NCI-H1436 (cell line): ENCODE measurements at places on chromosomes 6 and 20.

DNA sequence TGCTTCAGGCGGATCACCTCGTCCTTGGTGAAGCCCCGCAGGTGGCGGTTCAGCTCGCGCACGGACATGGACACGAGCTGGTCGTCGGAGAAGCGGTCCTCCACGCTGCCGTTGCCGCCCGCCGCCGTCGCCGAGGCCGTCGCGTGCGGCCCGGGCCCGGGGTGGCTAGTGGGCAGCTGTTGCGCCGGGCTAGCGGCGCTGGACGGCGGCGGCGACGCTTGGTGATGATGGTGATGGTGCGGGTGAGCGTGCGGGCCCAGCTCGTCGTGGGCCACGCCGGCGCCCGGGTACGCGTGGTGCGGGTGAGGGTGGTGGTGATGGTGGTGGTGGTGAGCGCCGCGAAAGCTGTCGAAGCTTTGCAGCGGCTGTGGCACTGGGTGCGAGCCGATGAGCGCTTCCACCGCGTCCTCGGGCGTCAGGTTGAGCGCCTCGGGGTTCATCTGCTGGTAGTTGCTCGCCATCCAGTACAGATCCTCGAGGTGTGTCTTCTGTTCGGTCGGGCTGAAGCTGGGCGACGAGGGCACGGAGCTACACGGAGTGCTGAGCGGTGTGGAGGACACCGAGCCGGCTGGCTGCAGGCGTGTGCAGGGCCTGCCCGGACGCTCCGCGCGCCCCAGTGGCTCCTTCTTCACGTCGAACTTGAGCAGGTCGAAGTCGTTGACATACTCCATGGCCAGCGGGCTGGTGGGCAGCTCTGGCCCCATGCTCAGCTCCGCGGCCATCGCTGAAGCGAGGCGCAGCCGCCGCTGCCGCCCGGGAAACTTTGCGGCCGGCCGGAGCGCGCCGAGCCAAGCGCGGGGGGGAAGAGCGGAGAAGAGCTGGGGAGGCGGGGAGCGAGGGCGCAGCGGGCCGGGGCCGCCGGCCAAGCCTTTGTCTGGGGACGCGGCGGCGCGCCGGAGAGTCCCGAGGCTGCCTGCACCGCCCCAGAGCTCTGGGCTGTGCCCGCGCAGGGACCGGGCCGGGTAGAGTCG, 622 bp downstream of the MAFB start:
- no peak for DNase-seq

GRCh38 chr6:139436200-139436956, 61.9 kb upstream of the CITED2 start:
- no peak for DNase-seq

- DNase-seq: no peak
These were observed 84.6 kb downstream of the AK9 start for GRCh38 chr6:109606359-109606758.

- DNase-seq: no peak
These were observed 71.9 kb downstream of the FAM120B start for GRCh38 chr6:170378502-170378901.

GRCh38 chr6:168883410-168884049, 370.1 kb downstream of the THBS2 start:
- DNase-seq: no peak

DNA sequence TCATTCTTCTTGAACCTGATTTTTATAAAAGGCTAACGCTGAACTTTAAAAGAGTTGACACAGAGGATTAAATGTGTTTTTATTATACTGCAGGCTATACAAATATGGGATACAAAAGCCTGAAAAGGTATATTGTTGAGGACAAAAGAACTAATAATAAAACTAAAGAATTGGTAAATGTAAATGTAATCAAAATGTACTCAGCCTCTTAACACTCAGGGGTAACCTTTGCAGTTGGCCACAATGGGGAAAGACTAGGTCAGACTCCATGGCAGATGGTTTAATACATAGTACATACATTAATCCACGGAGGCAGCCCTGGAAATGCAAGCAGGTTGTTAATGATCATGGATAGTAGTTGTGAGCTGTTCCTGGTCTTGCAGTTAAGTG, 57.5 kb downstream of the SOBP start:
- DNase-seq: no peak

- no peak for DNase-seq
These were observed 23.7 kb downstream of the TRAF3IP2 start for GRCh38 chr6:111581957-111582356.

- no peak for DNase-seq
These were observed 290.3 kb downstream of the UBE3D start for GRCh38 chr6:82775361-82775760.

DNA sequence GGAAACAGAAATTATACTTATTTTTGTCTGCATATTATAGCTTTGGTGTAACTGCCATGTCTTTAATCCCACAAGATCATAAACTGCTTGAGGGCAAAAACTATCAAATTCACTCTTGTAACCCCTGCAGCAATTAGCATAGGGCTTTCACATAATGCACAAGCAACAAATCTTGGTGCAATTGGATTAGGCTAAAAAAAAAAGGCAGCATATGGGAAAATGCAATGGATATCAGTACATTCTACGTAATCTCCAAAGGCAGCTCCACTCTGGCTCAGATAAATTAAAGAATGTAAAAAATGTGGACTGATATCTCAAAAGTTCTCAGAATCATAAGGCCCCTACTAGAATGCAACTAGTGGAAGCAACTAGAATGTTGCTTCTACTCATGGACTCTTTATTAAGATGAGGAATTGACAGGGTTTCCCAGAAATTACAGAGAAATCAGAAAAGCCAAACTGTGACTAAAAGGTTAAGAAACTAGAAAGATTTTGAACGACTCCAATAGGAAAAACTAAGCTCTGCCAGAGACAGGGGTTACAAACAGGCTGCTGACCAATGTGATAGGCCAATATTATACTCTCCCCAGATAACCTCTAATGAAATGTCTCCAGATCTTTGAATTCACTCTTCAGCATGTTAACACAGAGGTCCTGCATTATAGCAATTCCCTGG, 55.0 kb downstream of the FILIP1 start:
- no peak for DNase-seq

GRCh38 chr20:21391185-21391971, 5.9 kb downstream of the NKX2-4 start:
- no peak for DNase-seq

DNA sequence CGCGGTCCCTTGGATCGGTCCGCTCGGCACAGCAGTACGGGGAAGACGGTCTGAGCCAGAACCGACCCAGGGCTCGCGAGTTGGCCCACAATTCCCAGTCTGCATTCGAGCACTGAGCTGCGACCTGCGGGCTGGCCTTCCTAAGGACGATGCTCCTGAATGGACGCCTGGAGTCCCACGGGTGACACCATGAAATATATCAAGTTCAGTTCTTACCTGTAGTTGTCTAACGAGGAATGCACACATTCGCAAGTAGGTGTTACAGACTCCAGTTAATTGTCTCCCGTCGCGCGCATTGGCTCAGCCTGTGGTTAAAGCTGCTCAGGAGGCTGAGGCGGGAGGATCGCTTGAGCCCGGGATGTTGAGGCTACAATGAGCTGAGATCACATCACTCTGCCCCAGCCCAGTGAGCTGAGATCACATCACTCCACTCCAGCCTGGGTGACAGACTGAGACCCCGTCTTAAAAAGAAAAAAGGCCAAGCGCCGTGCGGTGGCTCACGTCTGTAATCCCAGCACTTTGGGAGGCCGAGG, 802 bp downstream of the PEX7 start:
- DNase-seq: no peak

GRCh38 chr6:125189494-125189893, 35.9 kb downstream of the TPD52L1 start:
- no peak for DNase-seq

- no peak for DNase-seq
These were observed at the start of gene NRN1 for GRCh38 chr6:6006428-6007365. NRN1 (minus strand) TSS chr6:6006925; CDS start chr6:6006749, 176 bp downstream.

DNA sequence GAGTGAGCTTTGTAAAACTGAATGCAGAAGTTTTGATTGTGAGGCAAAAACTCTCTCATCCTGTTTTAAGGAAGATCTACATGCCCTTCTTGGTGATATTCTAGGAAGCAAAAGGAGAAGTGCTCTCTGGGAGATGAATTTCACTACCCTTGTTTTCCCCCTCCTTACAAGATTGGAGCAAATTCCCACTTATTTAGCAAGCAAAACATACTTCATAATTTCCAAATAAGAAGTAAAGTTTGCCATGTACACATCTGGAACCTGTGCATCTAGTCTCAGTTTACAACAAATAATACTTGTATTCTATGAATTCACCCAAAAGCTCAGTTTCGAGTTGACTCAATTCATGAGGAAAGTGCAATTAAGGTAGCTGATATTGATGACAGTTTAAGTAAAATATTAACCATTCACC, 27.6 kb upstream of the IFNGR1 start:
- DNase-seq: no peak

DNA sequence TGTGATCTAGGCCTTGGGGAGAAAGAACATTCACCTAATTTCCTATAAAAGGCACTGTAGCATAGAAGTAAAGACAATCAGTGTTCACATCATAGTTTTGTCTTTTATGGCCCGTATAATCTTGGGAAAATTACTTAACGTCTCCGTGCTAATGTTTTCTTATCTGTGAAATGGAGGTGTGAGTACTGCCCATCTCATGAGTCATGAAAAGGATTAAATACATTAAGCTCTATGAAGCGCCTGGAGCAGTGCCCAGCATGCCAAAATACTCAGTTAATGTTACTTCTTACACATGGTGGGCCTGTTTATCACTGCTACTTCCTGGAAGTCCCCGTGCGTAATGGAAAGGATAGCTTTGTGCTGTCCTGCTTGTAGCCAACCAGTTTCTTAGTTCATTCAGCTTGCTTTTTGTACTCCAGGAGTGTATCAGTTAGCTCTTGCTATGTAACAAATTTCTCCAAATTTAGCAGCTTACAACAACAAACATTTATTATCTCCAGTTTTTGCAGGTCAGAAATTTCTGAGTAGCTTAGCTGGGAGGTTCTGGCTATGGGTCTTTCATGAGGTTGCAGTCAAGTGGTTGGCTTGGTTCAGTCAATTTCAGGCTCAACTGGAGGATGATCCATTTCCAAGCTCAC, 103.6 kb upstream of the BMP2 start:
- no peak for DNase-seq

DNA sequence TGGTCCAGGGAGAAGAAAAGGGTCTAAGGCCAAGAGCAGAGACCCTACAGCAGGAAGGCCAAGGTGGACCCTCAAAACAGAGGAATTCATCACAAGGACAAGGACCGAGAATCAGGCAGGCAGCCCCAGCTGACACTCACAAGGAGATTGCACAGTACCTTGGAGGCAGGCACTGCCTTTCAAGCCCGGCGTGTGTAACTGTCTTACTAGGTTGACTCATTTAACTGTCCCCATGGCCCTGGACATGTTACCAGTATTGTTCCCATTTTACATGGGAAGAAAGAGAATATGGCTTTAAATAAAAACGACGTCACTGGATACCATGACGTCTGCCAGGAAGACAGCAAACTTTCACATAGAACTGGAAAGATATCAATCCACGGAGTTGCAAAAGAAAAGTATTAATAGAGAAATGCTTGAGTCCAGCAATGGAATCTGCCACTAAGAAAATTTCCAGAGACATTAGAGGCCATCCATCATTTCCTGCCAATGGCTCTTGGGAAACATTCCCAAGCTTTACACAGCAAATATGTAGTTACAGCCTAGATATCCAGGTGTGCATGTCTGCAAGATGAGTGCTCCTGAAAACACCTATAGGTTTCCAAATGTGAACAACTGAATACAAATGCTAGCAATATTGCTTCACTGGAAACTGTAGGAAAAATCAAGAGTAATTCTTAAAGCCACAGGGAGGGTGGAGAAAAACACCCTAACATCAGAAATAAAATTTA, 111.5 kb upstream of the RPS6KA2 start:
- no peak for DNase-seq

GRCh38 chr20:16666272-16666671, 63.6 kb upstream of the SNRPB2 start:
- no peak for DNase-seq

- DNase-seq: no peak
These were observed 35.3 kb upstream of the EZR start for GRCh38 chr6:158854214-158855101.

GRCh38 chr6:35300848-35301247, 3.2 kb downstream of the DEF6 start:
- no peak for DNase-seq

- no peak for DNase-seq
These were observed 98.6 kb upstream of the MRPS10 start for GRCh38 chr6:42315991-42316970.

DNA sequence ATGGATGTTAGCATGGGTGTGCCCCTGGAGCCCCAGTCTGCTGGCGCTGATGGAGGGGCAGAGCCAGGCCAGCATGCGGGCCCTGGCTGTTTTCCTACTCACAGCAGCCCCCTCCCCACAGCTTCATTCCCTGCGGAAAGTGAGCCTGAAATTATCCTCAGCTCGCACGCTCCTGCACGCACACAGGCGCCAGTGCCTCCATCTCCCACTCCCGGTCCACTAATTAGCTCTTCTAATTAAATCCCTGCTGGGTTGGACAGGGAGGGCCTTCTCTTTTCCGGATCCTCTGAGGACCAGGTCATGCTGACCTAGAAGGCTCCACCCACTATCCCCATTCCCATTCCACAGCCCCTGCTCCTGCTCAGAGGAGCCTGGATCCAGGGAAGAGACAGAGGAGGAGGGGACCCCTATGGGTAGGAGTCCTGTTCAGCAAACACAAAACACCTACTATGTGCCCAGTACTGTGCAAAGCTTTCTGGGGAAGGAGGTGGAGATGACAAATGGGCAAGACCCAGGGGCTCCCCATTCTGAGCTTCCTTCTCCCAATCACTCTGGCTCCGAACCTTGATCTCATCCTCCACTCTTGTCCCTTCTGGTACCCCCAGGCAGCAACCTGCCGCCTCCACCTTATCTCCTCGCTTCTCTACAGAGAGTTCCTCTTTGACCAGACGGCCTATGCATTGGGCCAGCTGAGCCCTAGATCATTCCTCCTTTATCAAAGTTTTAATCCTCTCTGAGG, 70.2 kb upstream of the CCDC167 start:
- no peak for DNase-seq

GRCh38 chr20:47654370-47654769, 130.9 kb downstream of the SULF2 start:
- no peak for DNase-seq

DNA sequence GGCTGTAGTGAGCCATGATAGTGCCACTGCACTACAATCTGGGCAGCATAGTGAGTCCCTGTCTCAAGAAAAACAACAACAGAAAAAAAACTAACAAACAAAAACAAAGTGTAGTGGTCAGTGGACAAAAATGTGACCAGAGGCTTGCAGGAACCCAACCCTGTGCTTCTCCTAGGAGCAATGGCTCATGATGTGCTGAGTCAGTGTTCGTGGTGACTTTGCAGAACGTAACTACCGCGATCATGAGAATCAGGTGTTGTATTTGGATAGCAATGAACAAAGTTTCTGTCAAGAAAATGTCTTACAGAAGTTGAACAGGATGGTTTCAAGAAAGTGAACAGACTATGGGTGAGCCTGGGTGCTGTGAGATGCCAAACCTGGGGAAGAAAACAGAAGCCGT, 18.5 kb upstream of the FOXC1 start:
- no peak for DNase-seq
